ENCODE measurements at places on chromosomes 16 and 17. TPM values are rescaled to one million over a fixed set of nuclear protein-coding genes. Genes with fewer than 3 reads are reported as not detected.

GRCh38 chr17:40516581-40517285, 15.3 kb upstream of the TNS4 start:
- no peak overlapping the region for H3K4me3 ChIP-seq
- no peak overlapping the region for H3K27ac ChIP-seq
- no peaks in the 10 kb centered on the region for H3K36me3 ChIP-seq
- H3K27me3 ChIP-seq: no peaks in the 10 kb centered on the region
- H3K4me1 ChIP-seq: no peaks in the 10 kb centered on the region

EIF4A3 gene
- 60.4 TPM for total RNA-seq

SSTR5 gene
- total RNA-seq: 6.5 TPM

DNA sequence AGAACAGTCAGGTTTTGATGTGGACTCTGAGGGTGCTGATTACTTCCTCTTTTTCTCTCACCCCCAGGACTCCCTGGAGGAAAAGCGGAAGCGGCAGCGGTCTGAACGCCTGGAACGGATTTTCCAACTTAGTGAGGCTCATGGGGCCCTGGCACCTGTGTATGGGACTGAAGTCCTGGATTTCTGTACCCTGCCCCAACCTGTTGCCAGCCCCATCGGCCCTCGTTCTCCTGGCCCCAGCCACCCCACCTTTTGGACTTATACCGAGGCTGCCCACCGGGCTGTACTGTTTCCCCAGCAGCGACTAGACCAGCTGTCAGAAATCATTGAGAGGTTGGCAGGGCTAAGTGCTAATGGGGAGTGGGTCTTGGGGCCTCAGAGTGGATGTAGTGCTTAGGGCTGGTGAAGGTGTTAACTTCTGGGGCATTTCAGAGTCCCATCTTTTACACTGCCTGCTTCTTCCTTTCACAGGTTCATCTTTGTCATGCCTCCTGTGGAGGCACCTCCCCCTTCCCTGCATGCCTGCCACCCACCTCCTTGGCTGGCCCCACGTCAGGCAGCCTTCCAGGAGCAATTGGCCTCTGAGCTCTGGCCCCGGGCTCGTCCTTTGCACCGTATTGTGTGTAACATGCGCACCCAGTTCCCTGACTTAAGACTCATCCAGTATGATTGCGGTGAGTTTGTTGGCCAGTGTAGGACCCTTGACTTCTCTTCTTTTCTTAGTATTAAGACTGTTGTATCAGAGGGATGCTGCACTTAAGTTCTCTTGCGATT, 19.1 kb upstream of the PHKG2 start:
- H3K4me3 ChIP-seq: no peak overlapping the region
- no peaks in the 10 kb centered on the region for H3K36me3 ChIP-seq
- DNase-seq: no peak
- no peak overlapping the region for H3K27ac ChIP-seq

- H3K27ac ChIP-seq: peak overlapping the region; percentile 10
- H3K27me3 ChIP-seq: no peaks in the 10 kb centered on the region
- H3K4me3 ChIP-seq: no peak overlapping the region
- no peaks in the 10 kb centered on the region for H3K36me3 ChIP-seq
- DNase-seq: no peak
Observed at GRCh38 chr17:40203131-40203530, 16.0 kb upstream of the WIPF2 start.

TM4SF5 gene
- total RNA-seq: not detected

CCDC200 gene
- total RNA-seq: not detected

HSD17B2 gene
- total RNA-seq: not detected

DNA sequence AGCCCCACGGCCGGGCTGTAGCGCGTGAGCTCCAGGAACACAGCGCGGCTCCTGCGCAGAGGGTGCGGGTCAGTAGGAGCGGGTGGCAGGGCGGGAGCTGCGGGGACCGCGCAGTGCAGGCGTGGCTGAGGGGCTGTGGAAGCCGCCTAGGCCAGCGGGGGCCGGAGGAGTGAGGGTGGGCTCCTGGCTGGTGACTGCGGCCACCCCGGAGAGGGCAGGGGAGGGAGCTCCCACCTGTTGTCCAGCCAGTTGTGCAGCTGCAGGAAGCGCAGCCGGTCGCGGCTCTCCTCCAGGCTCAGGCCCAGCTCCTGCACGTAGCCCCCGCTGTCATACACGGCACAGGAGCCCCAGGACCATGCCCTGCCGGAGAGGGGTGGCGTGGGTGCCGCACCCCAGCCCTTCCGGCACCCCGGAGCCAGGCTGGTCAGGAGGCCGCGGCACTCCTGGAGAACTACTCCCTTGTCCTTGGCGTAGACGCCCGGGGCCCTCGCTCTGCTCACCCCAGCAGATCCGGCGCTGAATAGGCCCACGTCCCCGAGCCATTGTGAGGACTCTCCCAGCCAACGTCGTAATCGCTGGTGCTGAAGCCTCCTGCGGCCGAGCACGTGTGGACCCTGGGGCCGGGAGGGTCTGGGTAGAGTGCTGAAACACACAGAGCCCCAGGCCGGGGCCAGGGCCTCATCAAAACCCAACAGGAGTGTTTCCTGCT, 43.9 kb downstream of the TSC2 start:
- peak overlapping the region; percentile 76 for H3K27ac ChIP-seq
- H3K27me3 ChIP-seq: no peaks in the 10 kb centered on the region
- H3K4me1 ChIP-seq: peaks cover 13% of the 10 kb centered on the region

TEDC2 gene
- 2.1 TPM for total RNA-seq

DNA sequence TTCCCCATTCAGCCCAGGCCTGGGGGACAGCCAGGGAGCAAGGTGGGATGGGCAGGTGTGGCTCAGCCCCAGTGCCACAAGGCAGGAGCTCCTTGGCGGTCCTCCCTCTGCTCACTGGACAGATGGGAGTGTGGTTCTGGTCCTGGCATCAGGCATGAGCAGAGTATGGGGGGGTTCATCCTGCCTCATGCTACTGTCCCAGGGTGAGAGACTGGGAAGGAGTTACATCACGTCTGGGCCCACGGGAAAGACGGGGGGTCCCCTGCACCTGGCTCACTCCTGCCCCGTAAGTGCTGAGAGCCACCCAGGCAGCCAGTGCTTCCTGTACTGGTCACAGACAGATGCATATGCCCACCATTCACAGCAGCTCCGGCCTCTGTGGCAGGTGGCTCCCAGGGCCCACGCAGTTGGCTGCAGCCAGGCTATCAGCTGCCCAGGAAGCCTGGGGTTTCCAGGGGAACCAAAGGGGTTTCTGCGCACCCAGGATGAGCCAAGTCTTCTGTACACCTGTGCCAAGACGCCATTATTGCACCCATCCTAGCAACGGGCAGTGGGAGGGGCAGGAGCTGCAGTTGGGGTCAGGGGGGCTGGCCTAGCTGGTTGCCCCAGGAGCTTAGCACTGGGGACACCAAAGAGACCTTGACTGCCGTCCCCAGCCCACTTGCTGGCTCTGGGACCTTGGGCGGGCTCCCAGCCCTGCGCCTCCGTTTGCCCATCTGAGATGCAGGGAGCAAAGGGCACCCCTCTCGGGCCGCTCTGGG, 1.9 kb downstream of the BAIAP3 start:
- H3K27ac ChIP-seq: no peak overlapping the region
- no peaks in the 10 kb centered on the region for H3K36me3 ChIP-seq

- H3K4me1 ChIP-seq: peaks cover 6% of the 10 kb centered on the region
- no peak overlapping the region for H3K4me3 ChIP-seq
- no peaks in the 10 kb centered on the region for H3K36me3 ChIP-seq
- H3K27me3 ChIP-seq: no peaks in the 10 kb centered on the region
- no peak overlapping the region for H3K27ac ChIP-seq
Observed at GRCh38 chr17:19569785-19570543, 36.3 kb downstream of the SLC47A1 start.

DNA sequence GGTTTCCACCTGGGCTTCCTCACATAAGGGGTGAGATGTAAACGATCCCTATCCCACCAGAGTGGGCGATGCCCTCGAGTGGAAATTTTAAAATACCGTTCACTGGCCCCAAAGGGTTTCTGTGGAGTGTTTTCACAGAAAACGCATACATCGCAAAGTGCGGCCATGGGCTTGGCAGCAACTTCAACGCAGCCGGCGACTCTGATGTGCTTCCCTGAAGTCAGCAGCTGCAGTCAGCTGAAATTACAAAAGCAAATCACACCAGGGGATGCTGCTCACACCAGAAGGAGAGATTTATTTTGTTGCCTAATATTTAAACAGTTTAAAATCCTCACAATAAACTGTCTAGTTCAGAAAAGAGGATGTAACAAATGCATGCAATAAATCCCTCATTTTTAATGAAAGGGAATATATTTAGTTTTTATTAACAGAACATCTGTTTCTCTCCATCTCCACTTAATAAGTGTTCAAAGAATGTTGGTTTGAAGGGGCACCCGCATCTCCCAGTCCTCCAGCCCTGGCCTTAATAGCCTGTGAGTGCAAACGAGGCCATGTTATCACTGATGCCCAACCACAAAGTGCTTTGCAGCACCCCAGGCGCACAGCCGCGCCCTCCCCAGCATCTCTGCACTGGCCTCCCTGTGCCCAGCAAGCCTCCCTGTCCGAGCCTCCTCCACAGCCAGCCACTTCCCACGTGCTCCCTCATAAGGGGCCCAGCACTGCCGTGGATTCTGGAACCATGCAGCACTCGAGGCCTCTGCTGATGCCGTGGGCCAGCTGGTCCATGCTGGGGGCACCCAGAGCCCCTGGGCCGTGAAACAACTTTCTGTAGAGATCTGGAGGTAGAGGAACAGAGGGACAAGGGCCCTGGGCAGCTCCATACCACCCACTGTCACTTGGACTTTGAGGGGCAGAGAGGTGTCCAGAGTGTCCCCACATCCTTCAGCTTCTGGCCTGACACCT, 17.3 kb upstream of the XYLT2 start:
- no peaks in the 10 kb centered on the region for H3K36me3 ChIP-seq
- H3K27ac ChIP-seq: no peak overlapping the region
- H3K4me3 ChIP-seq: no peak overlapping the region

NR1D1 gene
- 48.3 TPM for total RNA-seq

ZNF200 gene
- total RNA-seq: 15.3 TPM

CDH1 gene
- 1.2 TPM for total RNA-seq

GRCh38 chr16:27486344-27486743, 63.4 kb downstream of the GTF3C1 start:
- H3K4me1 ChIP-seq: peaks cover 6% of the 10 kb centered on the region
- no peak for DNase-seq
- no peaks in the 10 kb centered on the region for H3K36me3 ChIP-seq

Measured in adrenal gland (tissue), 19 donors.